SK-N-DZ (cell line): ENCODE measurements at places on chromosomes 1 and 21.

DNA sequence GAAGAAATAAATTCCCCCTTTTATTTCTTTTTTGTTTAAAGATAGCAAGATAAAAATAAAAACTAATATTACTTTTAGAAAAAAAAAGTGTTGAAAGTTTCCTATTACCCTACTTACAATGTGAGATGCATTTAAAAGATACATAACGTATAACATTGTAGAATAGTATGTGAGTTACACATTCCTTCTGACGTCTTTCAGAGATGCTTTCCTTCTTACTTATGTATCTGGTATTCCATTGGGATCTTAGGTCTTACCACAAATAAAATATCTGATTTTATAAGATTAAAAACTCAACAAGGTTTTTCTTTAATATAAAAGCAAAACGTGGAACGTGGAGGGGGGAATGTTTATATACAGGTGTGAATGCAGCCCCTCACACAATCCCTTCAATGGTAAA is 147.2 kb upstream of the ETS2 start:
- DNase-seq = no peak

- DNase-seq = no peak
Measured at GRCh38 chr1:214662223-214662785, 59.3 kb downstream of the CENPF start.

GRCh38 chr21:38879912-38880576 is 74.3 kb downstream of the ETS2 start:
- no peak for DNase-seq

- DNase-seq = no peak
Measured at GRCh38 chr1:173097001-173097400, 46.3 kb upstream of the TNFSF18 start.

DNA sequence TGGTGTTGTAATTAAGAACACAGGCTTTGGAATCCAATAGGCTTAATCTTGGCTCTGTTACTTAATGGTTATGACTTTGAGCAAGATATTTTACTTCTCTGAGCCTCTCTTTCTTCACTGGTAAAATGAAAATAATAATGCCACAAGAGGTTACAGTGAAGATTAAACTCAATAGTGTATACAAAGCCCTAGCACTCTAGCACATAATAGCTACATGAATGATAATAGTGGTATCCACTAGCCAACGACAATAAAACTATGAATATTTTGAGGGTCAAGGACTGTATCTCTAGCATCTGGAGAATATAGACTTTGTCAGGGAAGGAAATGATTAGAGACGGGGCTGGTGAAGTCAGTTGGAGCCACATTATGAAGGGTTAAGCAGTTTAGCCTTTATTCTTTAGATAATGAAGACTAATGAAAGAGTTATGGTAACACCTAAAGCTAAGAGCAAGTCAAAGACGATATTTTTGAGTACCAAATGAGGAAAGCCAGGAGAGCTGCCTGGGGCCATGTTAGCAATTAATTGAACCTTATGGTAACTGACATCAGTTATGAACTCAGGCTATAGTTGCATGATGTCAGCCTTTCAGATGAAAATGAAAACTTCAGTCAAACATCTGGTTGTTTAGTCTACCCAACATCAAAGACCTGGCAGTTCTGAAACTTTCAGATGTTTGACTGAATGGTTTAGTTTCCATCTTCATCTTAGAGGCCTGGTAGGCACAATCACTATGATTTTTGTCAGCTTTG is 32.8 kb upstream of the RNF11 start:
- no peak for DNase-seq

DNA sequence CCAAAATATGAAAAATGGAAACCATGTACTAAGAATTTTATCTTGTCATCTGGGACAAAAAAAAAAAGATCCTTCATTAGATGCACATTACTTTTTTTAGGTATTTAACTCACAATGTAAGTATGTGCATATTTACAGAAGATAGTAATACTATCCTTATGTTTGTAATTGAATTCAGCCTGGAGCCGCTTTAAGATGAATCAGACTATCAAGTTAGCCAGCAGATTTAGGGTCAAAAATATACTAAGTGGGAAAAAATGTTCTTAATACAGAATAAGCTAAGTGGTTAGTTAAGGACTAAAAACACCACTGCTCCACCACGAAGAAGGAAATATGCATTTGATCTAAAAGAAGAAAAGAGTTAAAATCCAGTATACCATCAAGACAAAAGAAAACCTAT is 49.1 kb downstream of the DSCAM start:
- no peak for DNase-seq

GRCh38 chr1:47675047-47675675 is 237.3 kb downstream of the FOXD2 start:
- no peak for DNase-seq

DNA sequence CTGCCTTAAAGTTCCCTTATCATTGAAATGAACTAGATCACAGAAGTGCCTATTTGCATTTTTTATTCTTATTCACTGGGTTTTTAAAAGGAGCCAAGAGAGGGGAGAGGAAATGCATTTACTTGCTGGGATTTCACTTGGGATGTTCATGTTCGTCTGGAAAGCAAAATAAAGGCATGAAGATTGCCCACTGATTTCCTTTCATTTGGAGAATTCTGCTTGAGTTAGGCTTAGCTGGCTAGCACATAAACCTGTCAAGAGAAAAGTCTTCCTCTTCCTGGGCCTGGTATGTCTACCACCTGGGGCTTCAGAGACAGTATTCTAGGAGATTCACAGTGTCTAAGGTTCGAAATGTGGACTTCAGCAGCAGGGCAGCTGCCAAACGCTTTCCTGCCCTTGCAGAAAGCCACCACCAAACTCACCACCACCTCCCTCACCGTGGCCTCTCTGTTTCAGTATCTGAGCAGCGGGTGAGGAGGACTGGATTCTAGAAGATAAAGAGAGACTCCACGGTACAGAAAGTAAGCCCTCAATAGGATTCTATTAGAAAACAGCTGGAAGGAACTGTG is 44.5 kb downstream of the HIVEP3 start:
- DNase-seq = no peak

GRCh38 chr1:43930949-43931275 is 2.7 kb upstream of the ARTN start:
- DNase-seq = no peak

DNA sequence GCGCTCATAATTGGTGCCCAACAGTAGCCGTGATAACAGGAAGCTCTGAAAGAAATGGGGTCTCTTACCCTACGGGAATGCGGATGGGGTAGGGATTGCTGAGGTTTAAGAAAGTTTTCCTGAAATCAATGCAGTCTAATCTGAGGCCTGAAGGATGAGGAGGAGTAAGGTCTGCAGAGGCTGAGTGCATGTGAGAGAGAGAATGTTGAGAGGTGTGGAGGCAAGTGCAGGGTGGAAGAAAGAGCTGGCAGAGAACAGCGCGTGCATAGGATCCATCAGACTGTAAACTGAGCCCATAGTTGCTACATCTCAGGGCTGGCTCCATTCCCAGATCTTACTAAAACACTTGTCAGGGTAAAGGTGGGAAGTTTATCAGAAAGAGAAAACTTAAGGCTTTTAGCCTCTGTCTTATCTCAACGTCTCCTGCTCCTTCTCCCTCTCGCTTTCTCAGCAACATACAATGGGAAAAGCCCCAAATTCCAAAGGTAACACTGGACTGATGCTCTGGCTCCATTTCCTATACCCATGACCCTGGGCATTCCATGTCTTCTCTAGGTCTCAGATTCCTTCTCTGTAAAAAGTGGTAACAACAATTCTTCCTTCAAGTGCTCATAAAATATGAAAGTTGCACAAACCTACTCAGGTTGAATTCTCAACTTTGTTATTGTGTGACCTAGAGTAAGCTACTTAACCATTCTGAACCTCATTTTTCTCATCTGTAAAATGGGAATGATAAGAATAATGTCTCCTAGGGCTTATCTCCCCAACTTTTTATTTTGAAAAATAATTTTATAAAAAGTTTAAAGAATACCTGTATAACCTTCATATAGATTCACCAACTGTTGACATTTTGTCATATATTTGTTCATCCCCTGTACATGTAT is 75.2 kb downstream of the SH3GLB1 start:
- no peak for DNase-seq

DNA sequence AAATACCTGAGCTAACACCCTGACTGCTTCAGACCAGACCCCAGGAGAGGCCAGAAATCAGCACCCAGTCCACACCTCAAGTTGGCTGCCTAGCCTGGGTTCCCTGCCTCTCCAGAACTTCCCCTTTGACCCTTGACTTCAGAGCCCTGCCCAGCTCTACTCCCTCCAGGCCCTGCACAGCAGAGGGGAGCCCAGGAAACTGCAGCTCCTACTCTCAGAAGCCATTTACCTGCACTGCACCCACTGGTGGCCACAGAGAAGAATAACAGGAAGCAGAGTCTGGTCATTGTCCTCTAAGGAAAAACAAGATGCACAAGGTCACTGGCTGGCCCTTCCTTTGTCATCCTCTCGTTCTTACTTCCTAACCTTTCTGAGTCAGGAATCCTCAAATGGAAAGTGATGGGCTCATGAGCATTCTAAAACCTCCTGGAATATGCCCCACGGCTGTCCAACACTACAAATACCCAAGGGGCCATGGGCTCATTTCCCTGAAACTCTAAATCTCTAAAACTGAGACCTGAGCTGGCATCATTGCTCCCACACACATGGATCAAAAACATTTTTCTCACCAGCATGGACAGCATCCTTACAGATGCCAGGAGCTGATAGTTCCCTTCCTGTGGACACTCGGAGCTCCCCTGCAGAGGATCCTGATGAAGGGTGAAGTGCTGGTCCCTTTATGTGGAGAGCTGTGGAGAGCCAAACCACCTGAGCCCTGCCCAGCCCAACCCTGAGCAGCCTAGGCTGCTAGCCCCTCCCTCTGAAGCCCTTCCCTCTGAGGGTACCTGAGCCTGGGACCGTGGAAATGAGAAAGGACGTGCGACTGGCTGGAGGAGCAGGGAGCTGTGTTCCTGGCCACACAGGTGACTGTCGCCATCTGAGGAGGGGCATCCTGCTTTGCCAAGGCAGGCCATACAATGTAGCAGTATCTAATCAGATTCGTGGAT is at the start of gene ITLN2:
Gene ITLN2 (minus strand): TSS at position 652 of the 947 bp plus-strand sequence. CDS start 68 bp downstream, at position 584.
- DNase-seq = no peak

DNA sequence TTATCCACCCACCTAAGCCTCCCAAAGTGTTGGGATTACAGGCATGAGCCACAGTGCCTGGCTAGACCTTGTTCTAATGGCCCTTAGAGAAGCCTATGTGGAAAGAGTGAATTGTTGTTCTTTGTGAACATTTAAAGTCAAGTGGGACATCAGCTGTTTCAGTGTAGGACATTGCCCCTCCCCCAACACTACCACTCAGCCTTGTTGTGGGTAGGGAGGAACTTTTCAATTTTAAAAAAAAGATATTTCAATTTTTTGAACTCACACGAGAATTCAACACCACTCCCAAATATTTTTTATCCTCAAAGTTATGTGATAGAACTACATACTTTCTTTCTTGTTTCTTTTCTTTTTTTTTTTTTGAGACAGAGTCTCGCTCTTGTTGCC is 36.7 kb upstream of the TMEM222 start:
- no peak for DNase-seq

GRCh38 chr21:43811262-43812105 is 22.1 kb downstream of the RRP1 start:
- DNase-seq = no peak

DNA sequence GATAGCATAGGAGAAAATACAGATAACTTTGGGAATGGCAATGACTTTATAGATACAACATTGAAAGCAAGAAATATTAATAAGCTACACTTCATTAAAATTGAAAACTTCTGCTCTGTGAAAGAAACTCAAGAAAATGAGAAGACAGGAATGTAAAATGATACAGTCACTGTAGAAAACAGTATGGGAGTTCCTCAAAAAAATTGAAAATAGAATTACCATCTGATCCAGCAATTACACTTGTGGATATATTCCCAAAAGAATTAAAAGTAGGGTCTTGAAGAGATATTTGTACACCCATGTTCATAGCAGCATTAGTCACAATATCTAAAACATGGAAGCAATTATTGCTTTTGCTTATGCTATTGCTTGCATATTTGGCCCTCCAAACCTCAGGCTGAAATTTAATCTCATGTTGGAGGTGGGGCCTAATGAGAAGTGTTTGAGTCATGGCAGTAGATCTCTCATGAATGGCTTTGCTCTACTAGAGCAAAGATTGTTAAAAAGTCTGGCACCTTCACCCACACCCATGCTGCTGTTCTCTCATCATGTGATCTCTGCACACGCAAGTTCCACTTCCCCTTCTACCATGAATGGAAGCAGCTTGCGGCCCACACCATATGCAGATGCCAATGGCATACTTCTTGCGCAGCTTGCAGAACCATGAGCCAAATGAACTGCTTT is 15.3 kb upstream of the AHCYL1 start:
- DNase-seq = no peak

DNA sequence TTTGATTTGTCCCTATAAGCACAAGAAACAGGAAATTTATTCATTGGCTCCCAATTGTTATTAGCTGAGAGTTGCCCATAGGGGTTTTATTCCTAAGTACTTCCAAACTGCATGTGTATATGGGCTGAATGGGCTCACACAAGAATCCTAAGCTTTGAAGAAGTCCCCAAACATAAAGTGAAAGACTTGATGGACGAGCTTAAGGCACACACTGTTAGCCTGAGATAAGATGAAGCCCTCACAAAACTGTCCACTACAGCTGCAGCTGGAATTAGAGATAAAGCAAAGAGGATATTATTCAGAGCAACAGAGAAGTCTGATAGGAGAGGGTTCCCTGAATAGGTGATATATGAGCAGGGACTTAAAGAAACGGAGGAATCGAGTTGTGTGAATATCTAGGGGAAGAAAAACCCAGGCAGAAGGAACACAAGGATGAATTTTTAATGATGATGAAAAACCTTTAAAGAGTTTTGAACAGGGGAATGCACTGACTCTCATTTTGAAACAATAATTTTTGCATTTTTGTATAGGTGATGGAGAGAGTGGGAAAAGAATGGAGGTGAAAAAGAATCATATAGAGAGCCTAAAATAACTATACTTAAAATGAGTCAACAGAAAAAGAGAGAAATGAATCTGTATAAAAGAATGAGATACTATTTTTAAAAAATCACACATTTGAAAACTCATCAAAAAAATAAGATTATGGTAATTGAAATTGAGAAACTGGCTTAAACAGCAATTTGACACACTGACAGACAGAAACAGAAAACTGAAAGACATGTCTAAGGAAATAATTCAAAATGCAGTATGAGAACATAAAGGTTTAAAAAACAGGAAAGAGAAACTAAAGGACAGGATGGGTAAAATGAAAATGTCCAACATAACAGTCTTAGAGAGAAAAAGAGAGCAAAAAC is 133.6 kb upstream of the POGK start:
- no peak for DNase-seq

DNA sequence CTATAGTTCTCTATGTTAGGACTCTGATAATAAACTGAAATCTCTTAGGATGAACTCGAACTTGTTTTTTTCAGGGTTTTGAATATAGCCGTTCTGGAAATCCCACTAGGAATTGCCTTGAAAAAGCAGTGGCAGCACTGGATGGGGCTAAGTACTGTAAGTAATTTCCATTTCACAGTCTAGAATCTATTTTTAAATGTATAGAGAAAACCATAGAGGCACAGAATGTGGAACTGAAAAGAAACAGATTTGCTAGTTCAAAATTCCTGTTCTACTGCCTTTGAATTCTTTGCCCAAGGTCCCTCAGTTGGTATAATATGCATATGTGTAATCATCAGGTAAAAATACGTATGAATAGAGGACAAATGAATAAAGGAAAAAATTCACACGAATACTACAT is 4.8 kb downstream of the CTH start:
- no peak for DNase-seq

- no peak for DNase-seq
Measured at GRCh38 chr1:211613108-211613947, 34.4 kb upstream of the SLC30A1 start.
